ENCODE measurements at places on chromosomes 3 and 15. TPM values are rescaled to one million over a fixed set of nuclear protein-coding genes. Genes with fewer than 3 reads are reported as not detected.

The THSD4 gene
- 31.1 TPM for total RNA-seq

The CORO2B gene
- total RNA-seq: 9.7 TPM

The GATA2 gene
- total RNA-seq: 2.2 TPM

The SLC12A1 gene
- not detected for total RNA-seq

The TERC gene
- 57.0 TPM for total RNA-seq

DNA sequence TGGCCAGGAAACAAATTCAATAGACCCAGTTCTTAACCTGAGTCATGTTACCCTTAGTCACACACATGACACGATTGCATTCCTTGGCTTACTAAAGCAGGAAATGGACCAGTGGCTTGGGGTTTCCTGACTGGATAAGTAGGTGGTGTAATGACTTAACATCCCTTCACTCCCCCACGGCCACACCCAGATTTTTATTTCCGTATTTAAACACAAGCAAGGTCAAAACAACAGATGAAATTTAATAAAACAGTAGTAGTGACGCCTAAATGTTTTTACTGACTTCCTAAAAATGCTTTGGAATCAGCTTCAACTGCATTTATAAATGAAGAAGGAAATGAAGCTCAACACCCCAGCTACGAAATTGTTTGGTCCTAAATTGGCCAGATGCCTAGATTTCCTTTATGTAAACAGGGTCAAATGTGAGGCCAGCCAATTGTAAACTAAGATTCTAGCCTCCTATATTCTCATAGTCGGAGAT lies 324.3 kb downstream of the CHST2 start:
- H3K36me3 ChIP-seq: no peaks in the 10 kb centered on the region
- H3K27ac ChIP-seq: no peak overlapping the region
- H3K27me3 ChIP-seq: no peaks in the 10 kb centered on the region
- peaks cover 7% of the 10 kb centered on the region for H3K4me1 ChIP-seq

- no peak overlapping the region for H3K27ac ChIP-seq
- no peaks in the 10 kb centered on the region for H3K4me1 ChIP-seq
- no peaks in the 10 kb centered on the region for H3K27me3 ChIP-seq
- peak; percentile 77 for DNase-seq
Observed at GRCh38 chr15:33722005-33722672, 246.2 kb upstream of the CHRM5 start.

- peak; percentile 8 for DNase-seq
- H3K4me3 ChIP-seq: no peak overlapping the region
- H3K36me3 ChIP-seq: peaks cover 2% of the 10 kb centered on the region
- H3K27ac ChIP-seq: no peak overlapping the region
- H3K27me3 ChIP-seq: no peaks in the 10 kb centered on the region
Observed at GRCh38 chr15:67578020-67578600, 35.6 kb downstream of the MAP2K5 start.

GRCh38 chr3:61858054-61858453 lies 296.7 kb downstream of the PTPRG start:
- no peak overlapping the region for H3K4me3 ChIP-seq
- no peaks in the 10 kb centered on the region for H3K36me3 ChIP-seq
- H3K4me1 ChIP-seq: peaks cover 6% of the 10 kb centered on the region
- DNase-seq: peak; percentile 56
- no peak overlapping the region for H3K27ac ChIP-seq

- H3K4me3 ChIP-seq: no peak overlapping the region
- no peak overlapping the region for H3K27ac ChIP-seq
- H3K4me1 ChIP-seq: no peaks in the 10 kb centered on the region
- no peak for DNase-seq
- no peaks in the 10 kb centered on the region for H3K36me3 ChIP-seq
Observed at GRCh38 chr15:28014623-28015200, 84.4 kb downstream of the OCA2 start.

DNA sequence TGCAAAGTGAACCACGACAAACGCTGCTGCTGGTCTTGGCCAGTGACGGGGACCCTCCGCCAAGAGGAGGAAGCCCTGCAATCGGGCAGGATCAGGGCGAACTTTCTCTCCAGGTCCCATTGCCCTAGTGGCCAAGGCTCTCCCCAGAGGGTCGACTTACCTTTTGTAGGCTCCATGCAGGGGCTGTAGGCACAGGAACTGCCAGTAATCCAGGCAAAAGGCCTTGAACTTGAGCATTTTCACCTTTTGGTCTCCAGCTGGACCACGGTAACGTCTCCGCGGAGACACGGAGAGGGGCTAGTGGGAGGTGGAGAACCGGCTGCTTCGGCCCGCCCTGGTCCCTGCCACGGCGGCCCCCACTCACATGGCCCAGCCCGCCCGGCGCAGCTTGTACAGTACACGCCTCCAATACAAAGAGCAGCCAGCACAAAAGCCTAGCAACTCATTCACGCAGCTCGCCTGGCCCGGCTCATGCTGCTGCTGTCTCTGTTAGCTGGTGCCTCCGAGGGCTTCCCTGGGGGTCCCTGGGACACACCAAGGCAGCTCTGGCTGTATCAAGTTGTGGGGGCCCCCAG lies 31.0 kb downstream of the IQSEC1 start:
- DNase-seq: no peak
- H3K4me1 ChIP-seq: no peaks in the 10 kb centered on the region
- H3K36me3 ChIP-seq: no peaks in the 10 kb centered on the region

DNA sequence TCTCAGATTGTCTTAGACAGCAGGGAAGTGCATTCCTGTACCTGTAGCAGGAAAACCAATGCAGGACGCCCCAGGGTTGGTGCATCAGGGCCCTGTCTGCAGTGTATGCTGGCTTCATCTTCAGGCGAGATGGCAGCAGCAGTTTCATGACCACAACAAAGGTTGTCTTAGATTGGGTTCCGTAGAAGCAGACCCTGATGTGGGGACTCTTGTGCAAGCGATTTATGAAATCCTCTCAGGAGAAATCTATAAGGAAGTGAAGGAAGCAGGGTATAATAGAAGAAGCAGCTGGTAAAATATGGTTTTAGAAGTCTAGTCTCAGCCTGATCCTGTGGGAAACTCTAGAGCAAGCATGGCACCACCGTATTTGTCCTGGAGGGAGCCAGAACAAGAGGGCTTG lies 25.0 kb downstream of the DNAH1 start:
- no peak for DNase-seq
- H3K36me3 ChIP-seq: no peaks in the 10 kb centered on the region
- H3K4me3 ChIP-seq: no peak overlapping the region
- no peak overlapping the region for H3K27ac ChIP-seq
- H3K27me3 ChIP-seq: no peaks in the 10 kb centered on the region

DNA sequence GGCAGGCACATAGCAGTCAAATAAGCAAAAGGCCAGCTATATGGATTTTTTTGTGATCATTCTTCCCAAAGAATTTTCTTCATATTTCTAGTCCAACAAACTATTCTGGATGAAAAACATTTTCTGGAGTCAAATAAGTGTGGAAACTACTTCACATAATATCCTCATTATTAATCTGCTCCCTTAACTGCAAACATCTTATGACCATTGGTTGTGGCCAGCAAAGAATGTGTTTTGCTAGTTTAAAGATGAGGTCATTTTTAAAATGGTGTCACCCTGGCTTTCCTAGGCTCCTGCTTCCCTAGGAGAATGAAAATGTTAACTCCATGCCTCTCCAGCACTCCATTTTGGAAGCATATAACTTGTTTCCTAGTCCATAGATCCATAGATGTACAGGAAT lies 118.8 kb downstream of the SST start:
- no peak overlapping the region for H3K4me3 ChIP-seq
- no peak overlapping the region for H3K27ac ChIP-seq
- H3K36me3 ChIP-seq: no peaks in the 10 kb centered on the region
- no peaks in the 10 kb centered on the region for H3K4me1 ChIP-seq
- peaks cover 2% of the 10 kb centered on the region for H3K27me3 ChIP-seq
- DNase-seq: peak; percentile 6

- no peaks in the 10 kb centered on the region for H3K4me1 ChIP-seq
- no peak overlapping the region for H3K27ac ChIP-seq
- H3K4me3 ChIP-seq: no peak overlapping the region
- DNase-seq: no peak
- no peaks in the 10 kb centered on the region for H3K36me3 ChIP-seq
Observed at GRCh38 chr3:159174715-159175692, 373.1 kb downstream of the MFSD1 start.

DNA sequence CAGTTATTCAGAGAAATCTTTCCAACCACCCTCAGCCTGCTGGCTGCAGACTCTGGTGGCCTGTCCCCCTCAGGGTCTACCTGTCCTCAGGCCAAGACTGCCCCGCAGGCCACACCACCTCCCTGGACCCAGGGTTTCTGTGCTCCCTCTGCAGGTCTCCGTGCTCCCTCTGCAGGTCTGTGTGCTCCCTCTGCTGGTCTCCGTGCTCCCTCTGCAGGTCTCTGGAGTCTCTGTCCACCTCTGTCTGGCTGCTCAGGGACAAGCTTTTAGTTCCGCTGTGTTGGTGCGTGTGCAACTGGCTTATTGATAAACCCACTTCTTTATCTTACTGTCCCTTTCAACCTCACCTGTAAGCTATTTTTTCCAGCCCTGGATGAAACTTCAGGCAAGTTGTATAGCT lies 30.1 kb downstream of the BDH1 start:
- H3K4me1 ChIP-seq: peaks cover 9% of the 10 kb centered on the region

DNA sequence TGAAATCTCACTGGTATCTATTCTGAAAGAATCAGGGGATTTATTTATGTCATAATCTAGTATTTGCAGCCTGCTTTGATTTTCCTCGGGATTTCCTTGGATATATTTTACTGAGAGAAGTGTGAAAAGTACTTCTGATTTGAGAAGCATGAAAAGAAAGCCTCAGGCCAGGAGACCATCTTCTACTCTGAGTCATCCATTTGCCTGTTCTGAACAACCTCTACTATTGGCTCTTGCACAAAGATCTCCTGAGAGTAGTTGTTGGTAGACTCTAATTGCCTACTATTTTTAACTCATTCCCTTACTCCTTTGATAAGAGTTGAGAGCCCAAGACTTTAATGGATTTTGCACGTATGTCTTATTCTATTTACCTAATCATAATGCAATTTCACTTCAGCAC lies 318.9 kb downstream of the BCHE start:
- DNase-seq: peak; percentile 2
- H3K4me1 ChIP-seq: no peaks in the 10 kb centered on the region
- H3K4me3 ChIP-seq: no peak overlapping the region
- H3K36me3 ChIP-seq: no peaks in the 10 kb centered on the region

DNA sequence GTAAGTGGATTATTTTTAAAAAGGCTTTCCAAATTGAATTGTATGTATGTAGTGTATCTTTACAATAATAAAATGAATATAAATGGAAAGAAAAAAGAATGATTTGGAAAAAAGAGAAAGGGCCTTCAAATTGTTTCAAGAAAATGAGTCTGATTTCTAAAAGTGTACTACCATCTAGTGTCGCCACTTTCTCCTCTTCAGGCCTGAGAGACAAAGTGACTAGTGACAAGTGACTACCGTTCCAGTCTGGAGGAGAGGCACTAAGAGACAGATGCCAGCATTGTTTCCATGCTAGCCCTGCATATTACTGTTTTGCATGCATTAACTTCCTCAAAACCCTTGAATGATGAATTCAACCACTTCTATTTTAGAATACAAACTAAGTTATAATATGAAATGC lies 39.3 kb downstream of the P3H2 start:
- no peaks in the 10 kb centered on the region for H3K27me3 ChIP-seq
- no peak for DNase-seq
- no peak overlapping the region for H3K4me3 ChIP-seq
- peaks cover 7% of the 10 kb centered on the region for H3K4me1 ChIP-seq
- H3K36me3 ChIP-seq: no peaks in the 10 kb centered on the region
- H3K27ac ChIP-seq: no peak overlapping the region

Measured in IMR-90 (cell line).